ENCODE measurements at places on chromosomes 11 and 22.

- DNase-seq, result no peak
Observed at GRCh38 chr11:14435717-14436512, 63.7 kb downstream of the COPB1 start.

DNA sequence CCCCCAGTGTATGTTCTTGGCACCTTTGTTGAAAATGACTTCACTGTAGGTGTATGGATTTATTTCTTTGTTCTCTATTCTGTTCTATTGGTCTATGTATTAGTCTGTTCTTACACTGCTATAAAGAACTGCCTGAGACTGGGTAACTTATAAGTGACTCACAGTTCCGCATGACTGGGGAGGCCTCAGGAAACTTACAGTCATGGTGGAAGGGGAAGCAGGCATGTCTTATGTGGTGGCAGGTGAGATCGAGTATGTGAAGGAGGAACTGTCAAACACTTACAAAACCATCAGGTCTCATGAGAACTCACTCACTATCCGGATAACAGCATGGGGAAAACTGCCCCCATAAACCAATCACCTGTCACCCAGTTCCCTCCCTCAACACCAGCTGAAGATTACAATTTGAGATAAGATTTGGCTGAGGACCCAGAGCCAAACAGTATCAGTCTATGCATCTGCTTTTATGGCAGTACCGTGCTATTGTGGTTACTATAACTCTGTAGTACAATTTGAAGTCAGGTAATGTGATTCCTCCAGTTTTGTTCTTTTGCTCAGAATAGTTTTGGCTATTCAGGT is 836.2 kb downstream of the DLG2 start:
- no peak for DNase-seq

GRCh38 chr11:81211050-81211449 is 1522.6 kb downstream of the FAM181B start:
- DNase-seq, result no peak

DNA sequence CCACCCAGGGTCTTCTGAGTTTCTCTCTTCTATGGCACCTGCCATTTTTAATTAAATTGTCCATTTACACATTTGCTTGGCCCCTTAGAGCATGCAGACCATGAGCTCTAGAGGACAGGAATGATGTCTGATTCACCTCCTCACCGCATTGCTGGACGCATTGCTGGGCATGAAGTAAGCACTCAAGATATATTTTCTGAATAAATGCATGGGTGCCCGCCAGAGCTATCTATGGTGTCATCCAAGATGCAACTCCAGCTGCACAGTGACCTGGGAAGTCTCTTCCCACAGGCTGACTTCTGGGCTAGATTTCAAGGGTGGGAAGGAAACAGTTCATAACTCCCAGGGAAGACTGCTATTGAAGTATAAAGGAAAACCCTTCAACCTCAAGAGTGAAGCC is 66.6 kb upstream of the ASPHD2 start:
- DNase-seq, result no peak

DNA sequence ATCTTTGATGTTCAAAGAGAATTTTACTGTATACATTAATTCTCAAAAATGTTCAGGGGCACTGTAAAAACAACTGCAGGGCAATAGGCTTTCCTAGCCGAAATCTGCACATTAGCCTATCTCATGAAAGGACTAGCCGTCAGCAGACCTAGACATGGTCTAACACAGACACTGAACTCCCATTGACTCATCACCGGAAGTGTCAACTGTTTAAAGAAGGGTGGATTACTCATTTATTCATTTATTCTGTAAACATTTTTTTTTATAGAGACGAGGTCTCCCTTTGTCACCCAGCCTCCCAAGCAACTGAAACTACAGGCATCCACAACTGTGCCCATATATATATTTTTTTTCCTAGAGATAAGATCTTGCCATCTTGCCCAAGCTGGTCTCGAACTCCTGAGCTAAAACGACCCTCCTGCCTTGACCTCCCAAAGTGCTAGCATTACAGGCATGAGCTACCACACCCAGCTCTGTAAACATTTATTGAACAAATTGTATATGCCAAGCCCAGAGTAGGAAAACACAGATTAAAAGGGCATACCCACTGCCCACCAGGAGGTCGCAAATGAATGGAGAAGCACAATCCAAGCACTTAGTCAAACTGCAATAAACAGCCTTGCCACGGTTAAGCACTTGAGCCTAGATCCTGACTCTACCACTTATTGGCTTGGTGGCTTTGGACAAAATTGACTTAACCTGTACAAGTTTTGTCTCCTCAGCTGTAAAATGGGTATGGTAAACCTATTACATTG is 26.6 kb downstream of the RAB30 start:
- DNase-seq, result peak; percentile 53

- DNase-seq, result no peak
Observed at GRCh38 chr11:94787801-94788200, 19.6 kb downstream of the AMOTL1 start.

GRCh38 chr11:2559527-2560311 is 114.9 kb downstream of the KCNQ1 start:
- DNase-seq, result no peak

All from OCI-LY7 (cell line).